ENCODE measurements at places on chromosomes 12 and 14. TPM values are rescaled to one million over a fixed set of nuclear protein-coding genes. Genes with fewer than 3 reads are reported as not detected.

GRCh38 chr12:17335487-17335886 is 729.5 kb upstream of the LMO3 start:
- no peaks in the 10 kb centered on the region for H3K36me3 ChIP-seq
- H3K27ac ChIP-seq = no peak overlapping the region
- no peaks in the 10 kb centered on the region for H3K27me3 ChIP-seq
- DNase-seq = no peak
- no peaks in the 10 kb centered on the region for H3K4me1 ChIP-seq

Gene RPL10L
- not detected for total RNA-seq

Gene BATF
- total RNA-seq = not detected

DNA sequence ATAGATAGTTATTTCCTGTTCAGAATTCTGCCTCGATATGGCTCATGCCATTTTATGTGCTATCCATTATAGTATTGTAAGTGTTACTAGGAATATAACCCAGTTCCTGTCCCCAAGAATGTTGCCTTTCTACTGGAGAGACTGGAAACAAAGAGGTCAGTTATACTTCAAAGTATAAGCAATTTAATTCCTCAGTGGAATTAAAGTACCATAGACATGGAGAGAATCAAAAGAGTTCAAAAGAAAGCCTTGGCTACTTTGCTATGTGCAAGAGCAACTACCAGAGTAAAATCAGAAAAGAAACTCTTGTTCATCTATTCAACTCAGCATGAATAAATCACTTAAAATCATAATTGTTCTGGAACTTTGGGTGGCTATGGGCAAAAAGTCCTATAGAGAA is 173.2 kb upstream of the EEA1 start:
- peaks cover 2% of the 10 kb centered on the region for H3K4me1 ChIP-seq
- no peak overlapping the region for H3K27ac ChIP-seq
- DNase-seq = no peak
- H3K27me3 ChIP-seq = no peaks in the 10 kb centered on the region
- no peak overlapping the region for H3K4me3 ChIP-seq
- H3K36me3 ChIP-seq = no peaks in the 10 kb centered on the region

Gene ZBTB42
- total RNA-seq = 7.0 TPM

Gene IFI27L1
- total RNA-seq = 7.4 TPM

Gene LRP1-AS
- total RNA-seq = not detected

GRCh38 chr12:111964935-111965334 is 48.0 kb downstream of the TMEM116 start:
- H3K4me3 ChIP-seq = no peak overlapping the region
- H3K27me3 ChIP-seq = no peaks in the 10 kb centered on the region
- no peak for DNase-seq
- no peak overlapping the region for H3K27ac ChIP-seq
- no peaks in the 10 kb centered on the region for H3K4me1 ChIP-seq

Gene KRT72
- not detected for total RNA-seq

GRCh38 chr14:60174352-60175254 is 9.4 kb upstream of the DHRS7 start:
- no peak for DNase-seq
- no peaks in the 10 kb centered on the region for H3K27me3 ChIP-seq
- H3K4me3 ChIP-seq = peak overlapping the region; percentile 35

- DNase-seq = no peak
- no peak overlapping the region for H3K27ac ChIP-seq
- H3K36me3 ChIP-seq = no peaks in the 10 kb centered on the region
- no peak overlapping the region for H3K4me3 ChIP-seq
- H3K4me1 ChIP-seq = no peaks in the 10 kb centered on the region
- no peaks in the 10 kb centered on the region for H3K27me3 ChIP-seq
Observed at GRCh38 chr12:101116911-101117310, 93.1 kb downstream of the SLC5A8 start.

DNA sequence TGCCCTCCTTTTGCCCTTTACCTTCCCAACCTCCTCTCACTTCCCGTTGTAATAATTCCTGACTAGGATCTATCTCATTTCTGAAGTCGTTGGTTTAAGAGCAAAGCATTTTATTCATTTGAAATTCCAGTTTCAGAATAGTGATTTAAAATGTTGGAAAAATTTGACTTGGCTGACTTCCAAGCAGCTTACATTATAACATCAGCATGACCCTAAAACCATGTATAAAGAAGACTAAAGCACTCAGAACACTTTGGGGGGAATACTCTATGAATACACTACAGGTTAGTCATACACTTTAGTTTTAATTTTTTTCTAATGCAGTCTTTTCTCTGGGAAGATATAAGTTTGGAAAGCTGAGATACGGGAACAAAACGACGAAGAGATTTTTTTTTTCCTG is 161.1 kb downstream of the BTG1 start:
- no peak overlapping the region for H3K27ac ChIP-seq
- no peak for DNase-seq
- no peaks in the 10 kb centered on the region for H3K4me1 ChIP-seq
- H3K4me3 ChIP-seq = no peak overlapping the region

DNA sequence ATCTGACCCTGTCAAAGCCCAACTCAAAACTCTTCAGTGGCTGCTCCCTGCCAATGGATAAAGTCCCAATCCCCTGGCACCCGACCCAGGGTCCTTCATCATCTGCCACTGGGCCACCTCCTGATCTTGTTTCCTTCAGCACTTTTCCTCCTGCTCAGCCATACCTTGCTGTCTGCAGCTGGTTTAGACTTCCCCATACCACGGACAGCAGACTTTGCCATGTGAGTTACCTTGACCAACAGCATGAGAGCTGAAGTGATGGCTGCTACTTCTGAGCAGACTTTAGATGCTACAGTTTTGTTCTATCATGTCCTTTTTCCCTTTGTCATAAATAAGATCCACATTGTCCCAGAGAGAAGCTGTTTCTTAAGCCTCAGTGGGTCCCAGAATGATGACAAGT is 33.3 kb upstream of the STON2 start:
- no peaks in the 10 kb centered on the region for H3K36me3 ChIP-seq
- no peak overlapping the region for H3K27ac ChIP-seq
- H3K27me3 ChIP-seq = no peaks in the 10 kb centered on the region
- DNase-seq = no peak
- H3K4me1 ChIP-seq = peaks cover 40% of the 10 kb centered on the region

Gene GLT8D2
- 1.5 TPM for total RNA-seq

DNA sequence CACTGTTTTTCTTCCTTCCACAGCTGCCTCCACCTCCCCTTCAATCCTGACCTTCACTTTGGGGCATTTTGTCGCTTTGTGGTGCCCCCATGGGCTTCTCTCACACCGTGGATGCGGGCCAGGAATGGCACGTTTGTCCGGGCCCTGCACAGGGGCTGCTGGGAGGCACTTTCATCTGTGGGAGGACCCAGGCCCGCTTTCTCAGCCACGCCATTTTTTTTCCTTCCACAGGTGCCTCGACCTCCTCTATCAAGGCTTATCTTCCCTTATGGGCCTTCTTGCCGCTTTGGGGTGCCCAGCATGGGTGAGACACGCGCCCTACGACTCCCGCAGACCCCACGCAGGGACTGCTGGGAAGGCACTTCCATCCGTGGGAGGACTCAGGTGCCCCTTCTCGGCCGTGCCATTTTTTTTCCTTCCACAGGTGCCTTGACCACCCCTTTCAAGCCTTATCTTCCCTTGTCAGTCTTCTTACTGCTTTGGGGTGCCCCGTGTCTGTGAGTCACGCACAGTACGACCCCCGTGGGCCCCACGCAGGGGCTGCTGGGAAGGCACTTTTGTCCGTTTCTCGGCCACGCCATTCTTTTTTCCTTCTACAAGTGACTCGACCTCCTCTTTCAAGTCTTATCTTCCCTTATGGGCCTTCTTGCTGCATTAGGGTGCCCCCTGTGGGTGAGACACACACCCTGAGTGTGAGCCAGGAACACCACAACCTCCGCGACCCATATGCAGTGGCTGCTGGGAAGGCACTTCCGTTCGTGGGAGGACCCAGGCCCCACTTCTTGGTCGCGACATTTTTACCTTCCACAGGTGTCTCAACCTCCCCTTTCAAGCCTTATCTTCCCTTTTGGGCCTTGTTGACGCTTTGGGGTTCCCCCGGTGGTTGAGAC is 270.7 kb downstream of the ALG10 start:
- H3K4me3 ChIP-seq = no peak overlapping the region
- H3K27me3 ChIP-seq = no peaks in the 10 kb centered on the region
- no peak overlapping the region for H3K27ac ChIP-seq
- no peaks in the 10 kb centered on the region for H3K4me1 ChIP-seq

Gene ADAMTS20
- total RNA-seq = not detected

DNA sequence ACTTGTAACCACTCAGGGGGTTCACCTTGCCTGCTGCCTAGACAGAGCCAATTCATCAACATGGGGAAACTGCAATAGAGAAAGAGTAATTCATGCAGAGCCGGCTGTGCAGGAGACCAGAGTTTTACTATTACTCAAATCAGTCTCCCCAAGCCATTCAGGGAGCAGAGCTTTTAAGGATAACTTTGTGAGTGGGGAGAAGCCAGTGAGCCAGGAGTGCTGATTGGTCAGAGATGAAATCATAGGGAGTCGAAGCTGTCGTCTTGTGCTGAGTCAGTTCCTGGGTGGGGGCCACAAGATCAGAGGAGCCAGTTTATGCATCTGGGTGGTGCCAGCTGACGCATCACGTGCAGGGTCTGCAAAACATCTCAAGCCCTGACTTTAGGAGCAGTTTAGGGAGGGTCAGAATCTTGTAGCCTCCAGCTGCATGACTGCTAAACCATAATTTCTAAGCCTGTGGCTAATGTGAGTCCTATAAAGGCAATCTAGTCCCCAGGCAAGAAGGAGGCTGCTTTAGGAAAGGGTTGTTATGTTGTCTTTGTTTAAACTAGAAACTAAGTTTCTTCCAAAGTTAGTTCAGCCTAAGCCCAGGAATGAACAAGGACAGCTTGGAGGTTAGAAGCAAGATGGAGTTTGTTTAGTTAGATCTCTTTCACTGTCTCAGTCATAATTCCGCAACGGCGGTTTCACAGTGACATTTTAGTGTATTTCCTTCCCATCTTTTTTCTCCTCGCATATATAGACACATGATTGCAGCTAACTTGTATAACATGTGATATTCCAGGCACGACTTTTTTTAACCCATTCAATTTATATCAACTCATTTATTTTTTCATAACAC is 68.9 kb upstream of the NCOR2 start:
- no peaks in the 10 kb centered on the region for H3K36me3 ChIP-seq
- H3K4me1 ChIP-seq = peaks cover 22% of the 10 kb centered on the region

GRCh38 chr12:97292588-97292987 is 170.0 kb upstream of the RMST start:
- no peaks in the 10 kb centered on the region for H3K27me3 ChIP-seq
- H3K36me3 ChIP-seq = no peaks in the 10 kb centered on the region
- DNase-seq = no peak
- H3K4me3 ChIP-seq = no peak overlapping the region
- no peak overlapping the region for H3K27ac ChIP-seq
- no peaks in the 10 kb centered on the region for H3K4me1 ChIP-seq

Gene KCNC2
- 0.99 TPM for total RNA-seq

Gene CLMN
- total RNA-seq = 6.8 TPM

- peak overlapping the region; percentile 76 for H3K4me3 ChIP-seq
- H3K4me1 ChIP-seq = peaks cover 34% of the 10 kb centered on the region
- DNase-seq = peak; percentile 80
- peak overlapping the region; percentile 85 for H3K27ac ChIP-seq
- no peaks in the 10 kb centered on the region for H3K36me3 ChIP-seq
Observed at GRCh38 chr12:2963154-2963759, 4.1 kb downstream of the TEAD4 start.

Gene KLRG1
- 1.4 TPM for total RNA-seq

Gene LRRK2
- 8.4 TPM for total RNA-seq

GRCh38 chr12:64268409-64268808 is 46.3 kb upstream of the KICS2 start:
- no peaks in the 10 kb centered on the region for H3K4me1 ChIP-seq
- no peak overlapping the region for H3K4me3 ChIP-seq
- no peaks in the 10 kb centered on the region for H3K27me3 ChIP-seq
- no peak for DNase-seq
- no peak overlapping the region for H3K27ac ChIP-seq
- H3K36me3 ChIP-seq = no peaks in the 10 kb centered on the region

GRCh38 chr12:131389054-131390013 is 321.6 kb upstream of the SFSWAP start:
- H3K4me1 ChIP-seq = no peaks in the 10 kb centered on the region
- no peaks in the 10 kb centered on the region for H3K27me3 ChIP-seq
- no peak overlapping the region for H3K27ac ChIP-seq
- H3K36me3 ChIP-seq = no peaks in the 10 kb centered on the region

DNA sequence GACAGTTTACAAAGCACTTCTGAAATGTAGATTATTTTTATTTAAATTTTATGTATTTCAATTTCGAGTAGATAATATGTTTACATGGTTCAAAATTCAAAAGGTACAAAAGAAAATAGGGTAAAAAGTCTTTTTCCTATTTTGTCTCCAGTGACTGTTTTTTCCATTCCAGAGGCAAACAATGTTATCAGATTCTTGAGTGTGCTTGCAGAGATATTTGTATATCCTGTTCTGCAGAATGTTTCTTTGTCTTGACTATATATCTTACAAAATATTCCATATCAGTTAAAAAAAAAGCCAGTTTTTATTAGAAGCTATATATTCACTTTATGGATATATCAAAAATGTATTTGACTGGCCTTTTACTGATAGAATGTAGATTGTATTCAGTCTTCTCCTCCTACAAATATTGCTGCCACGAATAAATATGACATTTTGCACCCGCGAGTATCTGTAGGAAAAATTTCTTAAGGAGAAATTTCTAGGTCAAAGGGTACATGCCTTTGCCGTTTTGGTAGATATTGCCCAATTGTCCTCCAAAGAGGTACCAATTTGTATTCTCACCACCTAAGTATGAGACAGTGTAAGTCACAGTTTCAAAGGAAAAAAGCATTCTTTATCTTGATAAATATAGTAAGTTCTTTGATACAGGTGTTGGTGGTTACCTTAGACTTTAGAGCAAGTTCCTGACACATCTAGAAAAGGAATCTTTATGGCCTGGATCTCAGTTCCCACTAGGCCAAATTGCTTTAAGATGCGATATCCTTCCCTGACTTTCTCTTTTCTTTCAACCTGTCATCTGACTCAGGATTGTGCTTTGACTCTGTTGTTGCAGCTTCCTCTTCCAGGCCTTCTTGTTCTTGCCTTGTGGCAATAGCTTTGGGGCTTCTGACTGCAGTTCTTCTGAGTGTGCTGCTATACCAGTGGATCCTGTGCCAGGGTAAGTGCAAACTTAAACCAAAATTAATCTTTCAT is 2.3 kb downstream of the KLRG1 start:
- no peaks in the 10 kb centered on the region for H3K4me1 ChIP-seq
- no peaks in the 10 kb centered on the region for H3K36me3 ChIP-seq
- H3K27me3 ChIP-seq = no peaks in the 10 kb centered on the region

Gene KRT6B
- not detected for total RNA-seq

Data from psoas muscle (tissue), 8 donors.